ENCODE measurements at places on chromosomes 1 and 21. TPM values are rescaled to one million over a fixed set of nuclear protein-coding genes. Genes with fewer than 3 reads are reported as not detected.
A peak's percentile ranks its signal among the peaks of the same experiment; 100 is the strongest.

- no peak for DNase-seq
These were observed 49.0 kb downstream of the TOR1AIP2 start for GRCh38 chr1:179828554-179829110.

DNA sequence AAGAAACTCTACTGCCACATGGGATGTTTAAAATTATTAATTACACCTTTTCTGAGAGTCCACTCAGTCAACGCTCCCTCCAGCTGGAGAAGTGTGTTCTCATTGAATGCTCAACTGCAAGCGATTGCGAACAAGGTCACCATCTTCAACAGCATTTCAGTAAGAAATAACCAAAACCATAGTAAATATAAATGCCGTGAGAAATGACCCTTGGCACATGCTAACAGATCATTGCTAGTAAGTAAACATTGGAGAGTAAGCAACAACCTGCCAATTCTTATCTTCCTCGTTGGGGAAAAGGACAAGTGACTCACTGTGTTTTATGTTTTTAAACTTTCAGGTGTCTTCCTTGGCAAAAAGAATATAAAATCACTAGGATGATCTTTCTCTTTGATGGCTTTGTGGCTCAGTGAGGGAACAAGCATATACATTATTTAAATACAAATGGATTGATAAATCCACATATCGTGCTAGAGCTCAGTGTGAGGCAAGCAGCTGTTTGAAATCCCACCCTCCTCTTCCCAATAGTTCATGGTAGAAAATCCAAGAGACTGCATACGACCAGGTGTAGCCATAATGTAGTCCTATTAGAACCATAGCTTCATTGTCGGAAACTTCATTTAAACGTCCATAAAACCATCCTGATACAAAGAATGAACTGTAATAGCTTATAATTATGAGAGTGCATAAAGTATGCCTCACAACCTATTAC lies 214.6 kb downstream of the GRIK1 start:
- DNase-seq: no peak

- peak; percentile 7 for DNase-seq
These were observed 38.3 kb upstream of the ADORA3 start for GRCh38 chr1:111541721-111542120.

- DNase-seq: no peak
These were observed 6.3 kb downstream of the HPCA start for GRCh38 chr1:32892368-32893197.

Gene CELA3B
- 0.38 TPM for polyA plus RNA-seq

Gene REG4
- polyA plus RNA-seq: 0.52 TPM

All from left kidney (tissue), 8 donors.